ENCODE measurements at places on chromosomes 4 and X.

DNA sequence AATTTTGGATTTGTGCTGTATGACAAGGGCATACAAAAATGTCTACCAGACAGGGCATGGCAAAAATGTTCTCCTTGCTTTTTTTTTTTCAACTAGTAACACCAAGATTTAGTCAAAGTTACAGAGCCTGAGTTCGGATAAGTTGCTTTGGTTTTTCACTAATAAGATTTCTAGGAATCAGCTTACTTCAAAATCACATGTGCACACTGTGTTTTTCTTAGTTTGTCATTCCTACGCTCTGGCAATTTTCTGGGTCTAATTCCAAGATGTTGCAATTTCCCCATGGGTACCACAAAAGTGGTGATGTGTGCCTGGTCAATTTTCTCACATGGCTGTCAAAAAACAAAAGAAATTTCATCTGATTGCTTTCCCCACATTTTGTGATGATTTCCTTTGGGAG is 6.3 kb downstream of the C1QTNF7 start:
- DNase-seq: no peak

- peak; percentile 44 for DNase-seq
These were observed 551 bp downstream of the NPNT start for GRCh38 chr4:105895583-105896460.

GRCh38 chr4:56976283-56976836 is 1.0 kb downstream of the NOA1 start:
- DNase-seq: peak; percentile 17

- DNase-seq: no peak
These were observed 54.4 kb downstream of the MCUB start for GRCh38 chr4:109614466-109614865.

DNA sequence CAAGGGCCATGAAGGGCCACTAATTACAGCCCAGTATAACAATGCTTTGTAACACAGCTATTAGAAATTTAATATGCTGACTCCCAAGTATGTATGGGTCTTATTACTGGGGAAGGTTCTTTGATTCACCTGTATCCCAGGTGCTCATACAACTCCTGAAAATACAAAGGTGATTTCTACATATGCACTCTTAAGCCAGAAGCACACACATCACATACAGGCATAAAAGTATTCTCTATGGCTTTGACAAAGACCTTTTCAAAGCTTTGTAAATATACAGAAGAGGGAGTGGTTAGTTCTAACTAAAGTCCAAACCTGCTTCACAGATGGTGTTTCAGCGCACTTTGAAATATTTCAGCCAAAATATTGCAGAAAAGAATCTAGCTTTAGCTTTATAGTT is 191.5 kb downstream of the SNCA start:
- DNase-seq: no peak

DNA sequence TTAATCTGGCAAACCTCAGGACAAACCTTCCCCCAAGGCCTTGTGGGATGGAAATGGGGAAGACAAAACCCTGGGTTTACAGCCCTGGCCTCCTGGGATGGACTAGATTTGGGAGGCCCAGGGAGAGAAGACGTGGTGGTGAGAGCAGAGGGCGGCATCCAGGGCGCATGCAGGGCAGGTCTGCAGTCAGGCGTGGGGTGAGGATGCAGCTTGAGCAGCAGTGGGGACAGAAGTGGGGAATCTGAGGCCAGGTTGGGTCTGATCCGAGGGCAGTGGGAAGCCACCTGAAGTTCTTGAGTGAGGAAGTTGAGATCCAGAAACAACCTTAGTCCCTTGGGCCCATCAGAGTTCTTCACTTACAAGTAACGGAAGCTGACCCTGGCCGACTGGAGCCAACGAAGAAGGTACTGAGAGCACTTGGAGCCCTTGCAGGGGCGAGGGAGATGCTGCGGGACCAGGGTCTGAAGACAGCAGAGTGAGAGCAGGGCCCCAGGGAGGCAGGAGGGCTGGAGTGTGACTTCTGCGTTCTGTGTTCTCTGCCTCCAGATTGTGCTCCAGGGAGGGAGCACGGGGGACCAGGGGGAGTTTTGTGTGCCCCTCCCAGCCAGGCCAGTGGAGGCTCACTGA is 42.0 kb upstream of the GPR78 start:
- no peak for DNase-seq

DNA sequence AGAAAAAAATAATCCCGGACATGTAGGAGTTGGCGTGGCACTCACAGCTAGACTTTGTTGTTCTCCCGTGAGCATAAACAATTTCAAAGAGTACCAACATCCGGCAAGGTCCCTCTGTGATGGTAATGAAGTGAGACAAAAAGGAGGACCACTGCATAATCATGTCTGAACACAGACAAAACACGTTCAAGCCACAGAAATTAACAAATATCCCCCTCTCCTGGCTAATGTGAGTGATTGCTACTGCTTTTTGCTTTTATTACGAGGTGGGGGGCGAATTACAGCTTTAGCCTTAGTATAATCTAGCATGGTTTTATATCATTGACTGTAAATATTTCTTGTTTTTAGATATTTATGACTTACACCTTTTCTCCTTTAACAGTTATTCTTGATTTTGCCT is 118.5 kb downstream of the PLS3 start:
- DNase-seq: peak; percentile 24

- peak; percentile 53 for DNase-seq
These were observed 12.7 kb upstream of the PAQR3 start for GRCh38 chr4:78951862-78952472.

DNA sequence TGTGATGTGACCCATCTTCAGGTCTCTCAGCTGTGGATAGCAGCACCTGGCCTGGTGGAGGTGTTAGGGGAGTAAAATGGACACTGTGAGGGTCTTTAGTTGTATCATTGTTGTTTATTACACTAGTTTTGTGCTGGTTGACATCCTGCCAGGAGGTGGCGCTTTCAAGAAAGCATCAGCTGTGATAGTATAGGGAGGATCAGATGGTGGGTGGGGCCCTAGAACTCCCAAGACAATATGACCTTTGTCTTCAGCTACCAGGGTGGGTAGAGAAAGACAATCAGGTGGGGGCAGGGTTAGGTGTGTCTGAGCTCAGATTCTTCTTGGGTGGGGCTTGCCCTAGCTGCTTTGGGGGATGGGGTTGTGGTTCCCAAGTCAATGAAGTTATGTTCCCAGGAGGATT is 162.8 kb downstream of the PPP1R2C start:
- DNase-seq: peak; percentile 46

- DNase-seq: no peak
These were observed 379.8 kb downstream of the DCAF12L2 start for GRCh38 chrX:125786316-125786715.

GRCh38 chr4:124790471-124790870 is 77.9 kb upstream of the ANKRD50 start:
- DNase-seq: no peak

GRCh38 chrX:57565198-57565597 is 26.6 kb upstream of the ZXDB start:
- no peak for DNase-seq

- no peak for DNase-seq
These were observed 150.0 kb downstream of the MAML3 start for GRCh38 chr4:140003876-140004548.

GRCh38 chr4:185820146-185821028 is 8.4 kb upstream of the SORBS2 start:
- no peak for DNase-seq

GRCh38 chr4:5979981-5980380 is 38.2 kb downstream of the C4orf50 start:
- DNase-seq: no peak

DNA sequence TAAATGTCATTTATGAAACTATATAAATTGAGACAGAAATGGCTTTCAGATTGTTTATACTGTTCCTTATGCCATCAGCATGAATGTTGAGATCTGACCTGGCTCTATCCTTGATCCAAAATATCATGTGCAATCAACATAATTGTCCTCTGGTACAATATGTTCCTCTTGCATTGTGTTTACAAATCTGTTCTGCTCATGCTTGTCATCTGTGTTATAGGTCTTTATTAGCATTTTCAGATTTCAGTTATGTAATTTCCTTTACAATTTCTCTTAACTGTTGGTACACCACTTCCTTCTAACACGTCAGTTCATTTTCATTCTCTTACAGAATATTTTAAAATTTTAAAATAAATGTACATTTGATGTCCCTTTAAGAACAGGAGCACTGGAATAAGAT is 1.6 kb downstream of the HPGD start:
- DNase-seq: no peak

DNA sequence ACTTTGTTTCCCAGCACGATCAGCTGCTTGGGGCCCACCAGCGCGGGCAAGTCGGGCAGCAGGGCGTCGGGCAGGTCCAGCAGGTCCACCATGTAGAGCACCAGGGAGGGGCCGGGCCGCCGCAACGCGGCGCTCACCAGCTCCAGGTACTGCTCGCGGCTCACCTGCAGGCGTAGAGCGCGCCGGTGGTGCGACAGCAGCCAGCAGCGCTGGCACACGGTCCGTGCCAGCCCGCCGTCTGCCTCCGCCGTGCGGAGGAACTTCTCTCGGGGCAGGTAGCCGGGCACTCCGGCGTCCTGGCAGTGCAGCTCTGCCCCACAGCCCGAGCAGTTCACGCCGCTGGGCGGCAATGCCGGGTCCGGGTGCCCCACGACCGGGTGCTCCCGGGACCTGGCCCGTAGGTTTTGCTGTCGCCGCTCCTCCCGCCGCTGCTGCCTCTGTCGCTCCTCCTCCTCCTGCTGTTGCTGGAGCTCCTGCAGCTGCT is 527 bp downstream of the NOA1 start:
- DNase-seq: peak; percentile 57

- DNase-seq: no peak
These were observed 92.2 kb upstream of the ANXA3 start for GRCh38 chr4:78459327-78459726.

GRCh38 chr4:179872755-179873154 is 2370.4 kb upstream of the TENM3 start:
- DNase-seq: no peak

GRCh38 chr4:22962295-22962694 is 269.6 kb downstream of the GBA3 start:
- DNase-seq: peak; percentile 1

DNA sequence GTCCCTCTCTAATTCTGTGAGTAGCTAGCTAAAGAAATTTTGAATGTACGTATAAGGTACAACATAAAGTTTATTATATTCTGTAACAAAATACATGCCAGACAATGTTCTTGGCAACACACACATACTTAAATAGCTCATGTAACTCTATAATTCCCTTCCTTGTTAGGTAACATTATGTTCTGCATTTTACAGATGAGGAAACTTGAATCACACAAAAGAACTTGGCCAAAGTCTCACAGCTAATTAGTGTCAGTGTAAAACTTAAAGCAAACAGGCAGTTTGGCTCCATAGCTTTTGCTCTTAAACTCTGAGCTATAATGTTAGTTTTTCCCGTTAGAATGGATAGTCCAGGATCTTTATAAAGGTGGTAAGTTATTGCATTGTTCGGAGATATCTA is 1091.8 kb upstream of the SLIT2 start:
- DNase-seq: no peak

GRCh38 chrX:153744210-153745066 is 19.6 kb upstream of the PLXNB3 start:
- no peak for DNase-seq

- DNase-seq: peak; percentile 17
These were observed at the start of gene MGARP for GRCh38 chr4:139279760-139280620. TSS of gene MGARP (minus strand) at chr4:139280225. CDS start at chr4:139280158, 67 bp downstream.

- DNase-seq: no peak
These were observed 19.8 kb downstream of the GAB1 start for GRCh38 chr4:143356493-143356892.

GRCh38 chrX:68675571-68675970 is 28.1 kb downstream of the STARD8 start:
- DNase-seq: no peak

DNA sequence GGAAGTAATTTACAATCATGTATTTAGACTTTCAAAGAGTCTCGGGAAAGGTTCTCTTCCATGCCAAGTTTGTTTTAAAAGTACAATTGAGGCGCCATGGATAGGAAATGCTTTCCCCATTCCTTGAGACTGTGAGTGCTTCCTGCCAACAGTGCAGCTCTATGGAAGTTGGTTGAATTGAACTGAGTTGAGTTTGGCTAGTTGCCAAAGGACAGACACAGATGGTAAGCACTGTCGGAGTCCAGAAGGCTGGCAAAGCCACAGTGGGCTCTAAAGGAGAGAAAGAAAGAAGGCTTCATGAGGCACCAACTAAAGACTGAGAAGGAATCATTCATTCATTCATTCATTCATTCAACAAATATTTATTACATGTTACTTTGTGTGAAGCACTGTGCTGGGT is 4.3 kb upstream of the KCNE5 start:
- DNase-seq: no peak

DNA sequence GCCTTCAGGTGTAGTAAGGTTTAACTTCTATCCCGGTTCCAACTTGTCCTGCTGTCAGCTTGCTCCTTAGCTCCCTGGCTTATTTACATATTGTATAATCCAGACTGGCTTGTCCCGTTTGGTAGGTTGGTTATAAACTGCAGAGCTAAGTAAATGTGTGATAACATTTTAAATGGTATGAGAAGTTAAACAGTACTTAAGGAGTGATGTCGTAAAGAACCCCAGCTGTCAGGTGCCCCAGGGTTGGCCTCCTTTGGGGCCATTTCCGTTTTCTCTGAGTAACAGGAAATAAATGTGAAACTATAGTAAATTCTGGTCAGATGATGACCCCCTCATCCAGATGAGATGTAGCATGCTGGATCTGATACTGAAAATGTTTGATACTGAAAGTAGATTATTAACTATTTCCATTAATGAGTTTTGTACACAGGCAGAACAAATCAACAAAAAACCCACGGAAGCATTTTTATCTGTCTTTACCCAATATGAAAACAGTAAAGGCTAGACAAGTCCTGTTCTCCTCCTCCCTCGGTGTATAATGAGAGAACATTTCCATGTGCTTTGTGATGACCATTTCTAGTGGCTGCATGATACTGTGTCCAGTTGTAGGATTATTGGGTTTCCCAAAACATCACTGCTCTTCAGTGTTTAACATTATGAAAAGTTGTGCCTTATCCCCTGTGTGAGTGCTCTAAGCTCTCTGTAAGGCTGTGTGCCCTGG is 22.4 kb downstream of the GAB1 start:
- DNase-seq: peak; percentile 80

DNA sequence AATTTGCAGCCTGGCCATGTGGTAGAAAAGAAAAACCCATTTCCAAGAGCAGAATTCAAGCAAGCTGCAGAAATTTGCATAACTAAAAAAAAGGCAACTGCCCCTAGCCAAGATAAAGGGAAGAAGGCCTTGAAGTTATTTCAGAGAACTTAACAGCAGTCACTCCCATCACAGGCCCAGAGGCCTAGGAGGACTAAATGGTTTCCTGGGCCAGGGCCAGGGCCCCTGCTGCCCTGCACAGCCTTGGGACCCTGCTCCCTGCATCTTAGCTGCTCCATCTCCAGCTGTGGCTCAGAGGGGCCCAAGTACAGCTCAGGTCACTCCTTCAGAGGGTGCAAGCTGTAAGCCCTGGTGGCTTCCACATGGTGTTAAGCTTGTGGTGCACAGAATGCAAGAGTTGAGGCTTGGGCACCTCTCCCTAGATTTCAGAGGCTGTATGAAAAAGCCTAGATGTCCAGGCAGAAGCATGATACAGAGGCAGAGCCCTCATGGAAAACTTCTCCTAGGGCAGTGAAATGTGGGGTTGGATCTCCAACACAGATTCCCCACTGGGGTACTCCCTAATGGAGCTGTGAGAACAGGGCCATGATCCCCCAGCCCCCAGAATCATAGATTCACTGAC is 6.7 kb upstream of the MID2 start:
- DNase-seq: no peak

GRCh38 chr4:3605491-3605890 is 73.3 kb upstream of the LRPAP1 start:
- no peak for DNase-seq
